Transverse colon (tissue), 4 donors: ENCODE measurements at places on chromosomes 11 and 22.
A peak's percentile ranks its signal among the peaks of the same experiment; 100 is the strongest.

DNA sequence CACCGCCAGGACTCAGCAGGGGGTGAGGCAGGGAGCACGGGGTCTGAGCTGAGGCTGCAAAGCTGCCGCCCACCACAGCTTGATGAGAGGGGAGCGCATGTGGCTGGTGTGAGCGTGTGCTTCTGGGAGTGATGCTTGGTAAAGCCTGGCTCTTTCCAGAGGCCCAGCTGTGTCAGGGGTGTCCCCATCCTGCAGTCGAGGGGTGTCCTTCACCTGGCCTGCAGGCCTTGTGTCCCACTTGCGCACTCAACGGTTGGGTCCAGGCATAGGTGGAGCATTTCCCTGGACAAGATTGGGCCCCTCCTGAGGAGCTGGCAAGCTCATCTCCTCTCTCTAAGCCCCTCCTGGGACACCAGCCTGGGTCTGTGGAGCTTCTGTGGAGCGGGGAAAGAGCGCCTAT is 273.9 kb downstream of the TBC1D22A start:
- peaks cover 19% of the 10 kb centered on the region for H3K4me1 ChIP-seq
- H3K4me3 ChIP-seq = no peak overlapping the region
- no peaks in the 10 kb centered on the region for H3K36me3 ChIP-seq
- DNase-seq = no peak

- DNase-seq = no peak
- H3K36me3 ChIP-seq = no peaks in the 10 kb centered on the region
- H3K27ac ChIP-seq = peak overlapping the region; percentile 93
- H3K4me3 ChIP-seq = no peak overlapping the region
Observed at GRCh38 chr11:111733016-111733415, 33.2 kb downstream of the PPP2R1B start.

- H3K4me3 ChIP-seq = peak overlapping the region; percentile 45
- peak overlapping the region; percentile 82 for H3K27ac ChIP-seq
- peak; percentile 41 for DNase-seq
- H3K4me1 ChIP-seq = peaks cover 20% of the 10 kb centered on the region
Observed at GRCh38 chr11:68855205-68855981, 13.7 kb upstream of the CPT1A start.

GRCh38 chr11:44671234-44671633 is 55.5 kb upstream of the TSPAN18 start:
- H3K4me1 ChIP-seq = no peaks in the 10 kb centered on the region
- no peak overlapping the region for H3K27ac ChIP-seq
- no peaks in the 10 kb centered on the region for H3K36me3 ChIP-seq

- H3K27ac ChIP-seq = no peak overlapping the region
- no peak overlapping the region for H3K4me3 ChIP-seq
- H3K36me3 ChIP-seq = no peaks in the 10 kb centered on the region
- H3K27me3 ChIP-seq = no peaks in the 10 kb centered on the region
- H3K4me1 ChIP-seq = no peaks in the 10 kb centered on the region
- DNase-seq = no peak
Observed at GRCh38 chr11:4808476-4808875, 4.3 kb upstream of the OR52R1 start.

DNA sequence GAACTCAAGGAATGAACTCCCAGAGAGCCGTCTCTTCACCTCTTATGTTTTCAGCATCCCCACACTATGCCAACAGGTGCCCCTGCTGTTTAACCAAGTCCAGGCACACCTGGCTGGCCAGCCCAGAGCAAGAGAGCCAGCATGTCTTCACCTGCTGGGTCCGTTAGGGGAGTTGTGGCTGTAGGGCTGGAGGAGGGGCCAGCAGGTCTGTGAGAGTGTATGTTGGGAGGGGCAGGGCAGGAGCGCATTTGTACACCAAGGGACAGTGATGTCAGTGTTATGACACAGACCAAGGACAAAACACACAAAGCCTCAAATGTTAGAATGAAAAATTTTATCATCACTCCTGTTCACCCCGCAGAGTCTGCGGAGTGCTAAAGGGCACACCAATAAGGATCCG is 5.8 kb downstream of the PATZ1 start:
- peaks cover 29% of the 10 kb centered on the region for H3K4me1 ChIP-seq
- no peak overlapping the region for H3K4me3 ChIP-seq
- DNase-seq = no peak
- no peaks in the 10 kb centered on the region for H3K36me3 ChIP-seq
- H3K27me3 ChIP-seq = no peaks in the 10 kb centered on the region
- H3K27ac ChIP-seq = no peak overlapping the region

DNA sequence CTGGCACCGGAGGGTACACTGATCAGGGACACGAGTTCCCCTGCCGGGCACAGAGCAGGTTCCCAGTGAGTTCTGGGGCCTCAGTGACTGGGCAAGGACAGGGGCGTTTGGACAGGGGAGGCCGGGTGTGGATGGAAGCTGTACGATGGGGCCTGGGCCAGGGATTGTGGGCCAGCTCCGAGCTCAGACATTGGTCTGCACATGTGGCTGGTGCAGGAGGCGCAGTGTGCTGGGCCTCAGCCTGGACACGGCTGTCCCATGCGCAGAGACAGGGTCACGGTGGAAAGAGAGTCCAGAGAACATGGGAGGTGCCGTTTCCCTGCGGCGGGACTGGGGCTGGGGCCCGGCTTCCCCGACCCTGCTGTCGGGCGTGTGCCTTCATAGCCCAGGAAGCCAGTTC is 60.7 kb downstream of the CDKN1C start:
- DNase-seq = no peak
- peaks cover 15% of the 10 kb centered on the region for H3K4me1 ChIP-seq
- H3K27me3 ChIP-seq = no peaks in the 10 kb centered on the region

- H3K4me3 ChIP-seq = peak overlapping the region; percentile 65
- H3K4me1 ChIP-seq = no peaks in the 10 kb centered on the region
- peak overlapping the region; percentile 95 for H3K27ac ChIP-seq
- no peaks in the 10 kb centered on the region for H3K36me3 ChIP-seq
Observed at GRCh38 chr11:2698386-2699184, 1.2 kb downstream of the KCNQ1OT1 start.

DNA sequence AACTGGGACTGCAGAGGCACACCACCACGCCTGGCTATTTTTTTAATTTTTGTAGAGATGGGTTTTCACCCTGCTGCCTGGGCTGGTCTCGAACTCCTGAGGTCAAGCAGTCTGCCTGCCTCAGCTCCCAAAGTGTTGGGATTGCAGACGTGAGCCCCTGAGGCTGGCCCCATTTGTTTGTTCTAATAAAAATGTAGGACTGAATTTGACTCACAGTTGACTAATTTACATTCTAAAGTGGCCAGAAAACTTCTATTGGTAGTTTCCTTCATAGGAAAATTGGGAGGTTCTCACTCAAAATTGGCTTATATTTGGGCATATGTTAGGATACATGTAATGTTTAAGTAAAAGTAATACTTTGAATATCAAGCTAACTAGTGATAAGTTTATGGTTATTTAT is 35.0 kb downstream of the PPFIA1 start:
- no peaks in the 10 kb centered on the region for H3K4me1 ChIP-seq
- no peak overlapping the region for H3K4me3 ChIP-seq
- H3K27ac ChIP-seq = no peak overlapping the region
- no peaks in the 10 kb centered on the region for H3K27me3 ChIP-seq

GRCh38 chr22:40553014-40553554 is 83.4 kb downstream of the MRTFA start:
- H3K4me3 ChIP-seq = no peak overlapping the region
- no peak for DNase-seq
- no peak overlapping the region for H3K27ac ChIP-seq
- H3K4me1 ChIP-seq = no peaks in the 10 kb centered on the region

DNA sequence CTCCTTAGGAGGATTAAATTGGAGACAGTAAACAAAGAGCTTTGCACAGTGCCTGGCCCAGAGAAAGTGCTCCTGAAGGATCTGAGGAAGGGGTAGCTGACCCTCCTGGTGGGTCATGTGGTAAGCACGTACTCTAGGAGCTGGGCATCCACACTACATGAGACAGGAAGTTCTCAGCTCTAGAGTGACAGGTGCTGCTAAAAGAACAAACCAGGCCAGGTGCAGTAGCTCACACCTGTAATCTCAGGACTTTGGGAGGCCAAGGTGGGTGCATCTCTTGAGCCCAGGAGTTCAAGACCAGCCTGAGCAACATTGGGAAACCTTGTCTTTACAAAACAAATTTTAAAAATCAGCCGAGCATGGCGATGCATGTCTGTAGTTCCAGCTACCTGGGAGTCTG is 13.1 kb downstream of the SLC43A1 start:
- no peaks in the 10 kb centered on the region for H3K27me3 ChIP-seq
- no peak overlapping the region for H3K4me3 ChIP-seq
- DNase-seq = no peak
- H3K27ac ChIP-seq = no peak overlapping the region
- H3K36me3 ChIP-seq = no peaks in the 10 kb centered on the region

DNA sequence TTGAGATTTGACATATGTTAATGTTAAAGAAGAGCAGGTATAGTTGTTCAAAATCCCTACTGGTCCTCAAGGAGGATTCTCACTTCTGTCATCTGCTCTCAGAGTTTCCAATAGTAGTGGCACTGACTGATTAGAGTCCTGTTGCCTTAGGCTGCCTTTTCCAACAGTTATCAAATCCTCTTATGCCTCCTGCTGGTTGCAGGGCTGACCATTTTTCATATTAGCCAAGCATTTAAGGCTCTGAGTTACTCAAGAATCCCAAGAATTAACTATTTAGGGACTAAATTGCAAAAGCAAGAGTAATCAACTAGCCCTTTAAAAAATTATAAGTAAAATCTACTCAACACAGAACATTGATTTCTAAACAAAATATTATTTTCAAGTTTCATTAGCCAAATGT is 212.0 kb upstream of the CHORDC1 start:
- H3K27me3 ChIP-seq = no peaks in the 10 kb centered on the region
- DNase-seq = no peak
- H3K4me1 ChIP-seq = no peaks in the 10 kb centered on the region
- no peak overlapping the region for H3K27ac ChIP-seq
- H3K4me3 ChIP-seq = no peak overlapping the region

GRCh38 chr11:1828542-1828941 is 6.2 kb upstream of the SYT8 start:
- H3K4me1 ChIP-seq = peaks cover 52% of the 10 kb centered on the region
- peaks cover 6% of the 10 kb centered on the region for H3K27me3 ChIP-seq
- H3K36me3 ChIP-seq = no peaks in the 10 kb centered on the region
- no peak for DNase-seq

DNA sequence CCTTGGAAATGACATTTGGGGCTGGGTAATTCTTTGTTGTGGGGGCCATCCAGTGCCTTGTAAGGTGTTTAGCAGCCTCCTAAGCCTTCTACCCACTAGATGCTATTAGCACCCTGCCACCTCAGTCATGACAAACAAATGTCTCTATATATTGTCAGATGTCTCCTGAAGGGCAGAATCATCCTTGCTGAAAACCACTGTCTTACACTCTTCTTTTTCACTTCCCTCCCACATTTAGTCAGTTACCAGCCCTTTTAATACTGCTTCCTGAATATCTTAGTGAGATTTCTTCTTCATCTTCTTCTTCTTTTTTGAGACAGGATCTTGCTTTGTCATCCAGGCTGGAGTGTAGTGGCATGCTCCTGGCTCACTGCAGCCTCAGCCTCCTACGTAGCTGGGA is 33.1 kb downstream of the TNRC6B start:
- no peak overlapping the region for H3K4me3 ChIP-seq
- H3K36me3 ChIP-seq = no peaks in the 10 kb centered on the region
- peak overlapping the region; percentile 22 for H3K27ac ChIP-seq
- H3K27me3 ChIP-seq = no peaks in the 10 kb centered on the region
